MG63 (cell line): ENCODE measurements at places on chromosomes 16 and 17.

- DNase-seq = no peak
Observed at GRCh38 chr16:85935974-85936760, 37.2 kb downstream of the IRF8 start.

GRCh38 chr17:5804251-5804650 lies 219.9 kb upstream of the NLRP1 start:
- no peak for DNase-seq

- DNase-seq = no peak
Observed at GRCh38 chr17:57444682-57445450, 188.5 kb downstream of the MSI2 start.

DNA sequence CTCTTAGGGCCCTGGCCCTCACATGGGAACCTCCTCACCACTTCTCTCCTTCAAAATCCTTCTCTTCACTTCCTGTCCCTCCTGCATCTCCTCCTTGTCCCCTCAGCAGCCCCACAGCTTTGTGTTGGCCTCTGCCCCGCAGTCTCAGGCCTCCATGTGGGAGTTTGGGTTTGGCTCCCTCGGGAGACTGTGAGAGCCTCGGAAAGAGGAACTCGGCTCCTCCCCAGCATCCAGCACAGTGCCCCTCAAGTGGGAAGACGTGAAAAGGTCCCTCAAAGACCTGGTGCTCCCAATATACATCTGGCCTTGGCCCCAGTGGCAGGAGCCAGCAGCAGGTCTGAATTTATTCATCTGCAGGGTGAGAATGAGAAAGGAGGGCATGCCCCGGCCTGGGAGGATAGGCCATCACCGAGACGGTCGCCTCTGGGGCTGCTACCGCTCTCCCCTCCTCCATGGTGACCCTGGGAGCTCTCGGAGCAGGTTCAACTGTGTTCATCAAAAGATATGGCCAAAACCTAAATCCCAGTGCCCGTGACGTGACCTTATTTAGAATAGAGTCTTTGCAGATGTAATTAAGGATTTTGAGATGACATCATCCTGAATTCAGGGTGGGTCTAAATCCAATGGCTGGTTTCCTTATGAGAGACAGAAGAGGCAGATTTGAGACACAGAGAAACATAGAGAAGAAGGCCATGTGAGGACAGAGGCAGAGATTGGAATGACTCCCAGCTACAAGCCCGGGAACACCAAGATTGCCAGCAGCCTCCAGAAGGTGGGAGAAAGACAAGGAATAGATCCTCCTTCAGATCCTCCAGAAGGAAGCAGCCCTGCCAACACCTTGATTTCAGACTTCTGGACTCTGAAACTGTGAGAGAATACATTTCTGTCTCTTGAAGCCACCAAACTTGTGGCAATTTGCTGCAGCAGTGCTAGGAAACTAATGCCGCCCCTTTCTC lies 135.1 kb downstream of the MRM1 start:
- no peak for DNase-seq

GRCh38 chr17:163514-164098 lies 17.8 kb downstream of the DOC2B start:
- DNase-seq = no peak

DNA sequence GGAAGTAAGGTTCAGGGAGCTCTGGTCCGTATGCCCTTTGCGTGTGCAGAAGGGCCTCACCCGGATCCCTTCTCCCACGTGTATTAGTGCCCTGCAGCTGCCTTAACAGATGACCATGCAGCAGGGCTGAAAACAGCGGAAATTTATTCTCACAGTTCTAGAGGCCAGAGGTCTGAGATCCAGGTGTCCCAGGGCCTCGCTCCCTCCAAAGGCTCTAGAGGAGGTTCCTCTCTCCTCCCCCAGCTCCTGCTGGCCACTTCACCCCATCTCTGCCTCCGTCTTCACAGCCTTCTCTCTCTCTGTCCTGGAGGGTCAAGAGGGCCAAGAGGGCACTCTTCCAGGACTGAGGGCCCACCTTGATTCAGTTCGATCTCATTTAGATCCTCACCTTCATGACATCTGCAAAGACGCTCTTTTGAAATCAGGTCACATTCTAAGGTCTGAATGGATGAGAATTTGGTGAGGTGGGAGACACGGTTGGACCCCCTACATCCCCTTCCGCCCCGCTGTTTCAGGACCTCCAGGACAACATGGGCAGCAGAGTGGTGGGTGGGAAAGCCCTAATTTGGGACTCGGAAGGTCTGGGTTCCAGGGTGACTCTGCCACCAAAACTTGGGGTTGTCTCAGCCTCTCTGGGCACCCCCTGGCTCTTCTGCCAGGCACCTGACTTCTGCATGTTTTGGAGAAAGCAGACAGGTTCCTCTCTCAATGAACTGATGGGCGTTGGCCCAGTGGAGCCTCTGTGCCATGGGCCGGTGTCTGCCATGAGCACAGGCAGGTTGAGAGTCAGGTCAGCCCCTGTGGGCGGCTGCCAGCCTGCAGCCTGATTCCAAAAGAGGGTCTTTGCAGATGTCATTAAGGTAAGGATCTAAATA lies 361.2 kb downstream of the SEC14L1 start:
- no peak for DNase-seq

DNA sequence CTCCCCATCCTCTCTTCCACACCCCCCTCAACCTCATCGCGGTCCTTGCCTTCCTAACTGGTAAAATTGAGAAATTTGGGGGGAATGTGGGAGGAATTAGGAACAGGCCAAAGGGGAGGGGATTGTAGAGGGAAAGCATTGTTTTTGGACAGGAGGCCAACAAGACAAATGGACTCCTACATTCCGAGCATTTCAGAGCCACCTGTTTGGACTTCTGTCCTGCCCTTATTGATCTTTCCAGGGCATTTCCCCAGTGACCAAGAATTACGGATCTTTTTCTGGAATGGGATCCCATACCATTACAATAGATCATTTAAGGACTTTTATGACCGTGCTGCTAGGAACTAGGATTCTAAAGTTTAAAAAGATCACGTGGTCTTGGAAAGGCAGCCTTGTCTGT lies 221.3 kb upstream of the ASIC2 start:
- DNase-seq = no peak

GRCh38 chr17:58339755-58340404 lies 11.3 kb upstream of the TSPOAP1 start:
- DNase-seq = no peak

DNA sequence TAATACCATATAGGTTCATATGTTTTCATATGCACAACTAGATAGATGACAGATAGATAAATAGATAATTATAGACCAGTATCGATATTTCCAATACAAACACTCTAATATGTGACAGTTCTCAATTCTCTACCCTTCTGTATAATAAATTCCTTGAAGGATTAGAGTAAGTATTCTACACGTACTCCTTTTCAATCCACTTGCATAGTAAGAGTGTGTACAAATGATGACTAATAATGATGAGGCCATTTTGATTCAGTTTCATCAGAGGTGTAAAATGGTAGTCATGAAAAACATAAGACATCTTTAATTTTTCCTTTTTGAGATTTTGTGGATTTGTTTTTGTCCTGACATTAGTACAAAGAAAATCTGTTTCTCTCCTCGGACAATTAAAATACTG lies 188.3 kb upstream of the WSB1 start:
- DNase-seq = no peak

GRCh38 chr17:3889325-3890012 lies 3.4 kb downstream of the CAMKK1 start:
- DNase-seq = no peak

DNA sequence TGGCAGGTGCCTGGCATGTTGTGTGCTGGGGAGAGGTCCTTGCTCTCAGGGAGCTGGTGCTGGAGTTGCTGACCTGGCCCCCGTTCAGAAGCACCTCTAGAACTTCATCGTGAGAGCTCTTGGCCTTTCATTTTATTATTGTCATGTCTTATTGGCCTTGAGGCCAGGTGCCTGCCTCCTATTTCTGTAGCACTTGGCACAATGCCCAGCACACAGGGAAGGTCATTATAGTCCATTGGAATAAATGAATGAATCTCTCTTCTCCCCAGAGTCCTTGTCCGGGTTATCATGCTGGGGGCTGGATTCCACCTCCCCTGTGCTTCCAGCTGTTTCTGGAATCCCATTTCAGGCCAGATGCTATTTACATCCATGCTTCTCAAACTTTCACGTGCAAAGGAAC lies 169.2 kb downstream of the HAPSTR1 start:
- DNase-seq = no peak

GRCh38 chr16:58501242-58502131 lies 1.5 kb downstream of the NDRG4 start:
- DNase-seq = no peak
